Activated CD8-positive, alpha-beta memory T cell treated with anti-CD3 and anti-CD28 coated beads for 1 hour (primary cell): ENCODE measurements at places on chromosomes 1 and 21.

DNA sequence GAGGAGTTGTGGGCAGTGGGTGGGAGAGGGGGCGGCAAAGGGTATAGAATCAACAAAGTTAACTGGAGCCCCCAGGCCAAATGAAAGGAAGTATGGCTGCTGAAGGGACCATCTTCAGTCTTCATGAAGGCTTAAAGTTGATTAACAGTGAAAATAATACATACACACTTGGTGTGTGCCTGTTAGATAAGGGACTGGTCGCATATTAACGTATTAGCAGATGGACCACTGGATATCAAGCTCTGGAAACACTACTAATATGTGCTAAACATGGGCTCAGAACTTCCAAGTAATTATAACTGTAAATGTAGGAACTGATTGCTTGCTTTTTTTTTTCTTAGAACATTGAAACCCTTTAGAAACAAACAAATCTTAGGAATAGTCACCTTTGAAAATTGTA, 224.7 kb upstream of the KIAA0040 start:
- DNase-seq: no peak

DNA sequence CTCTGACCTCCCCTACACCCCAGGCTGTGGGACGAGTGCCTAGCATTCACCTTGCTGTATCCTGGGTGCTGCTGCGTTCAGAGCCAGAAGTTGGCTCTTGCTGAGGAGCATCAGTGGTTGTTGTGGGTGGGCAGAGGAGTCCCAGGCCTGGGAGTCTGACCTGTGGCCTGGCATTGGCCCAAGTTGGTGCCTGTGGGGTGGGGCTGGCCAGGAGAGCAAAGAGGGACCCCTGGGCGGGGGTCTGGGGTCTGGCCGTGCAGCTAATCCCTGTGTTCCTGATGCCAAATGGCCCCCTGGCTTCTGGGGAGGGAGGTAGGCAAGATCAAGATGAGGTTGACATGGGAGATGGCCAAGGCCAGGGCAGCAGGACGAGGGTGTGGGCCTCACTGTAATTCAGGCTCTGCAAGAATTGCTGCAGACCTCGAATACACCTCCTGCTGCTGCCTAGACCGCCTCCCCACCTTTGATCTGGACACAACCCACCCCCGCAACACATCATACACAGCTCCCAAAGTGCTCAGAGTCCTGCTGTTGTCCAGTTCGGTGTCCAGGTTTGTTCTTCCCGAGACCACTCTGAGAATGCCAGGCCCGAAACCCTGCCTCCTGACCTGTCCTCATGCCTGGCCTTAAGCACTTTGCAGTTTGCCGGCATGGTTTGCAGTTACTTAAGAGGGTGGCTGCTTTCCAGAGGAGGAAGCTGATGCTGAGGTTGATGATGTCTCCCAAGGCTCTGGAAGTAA, 28.7 kb downstream of the CDK18 start:
- no peak for DNase-seq

- DNase-seq: no peak
These were observed 368.1 kb upstream of the ADGRL2 start for GRCh38 chr1:81432654-81433109.

DNA sequence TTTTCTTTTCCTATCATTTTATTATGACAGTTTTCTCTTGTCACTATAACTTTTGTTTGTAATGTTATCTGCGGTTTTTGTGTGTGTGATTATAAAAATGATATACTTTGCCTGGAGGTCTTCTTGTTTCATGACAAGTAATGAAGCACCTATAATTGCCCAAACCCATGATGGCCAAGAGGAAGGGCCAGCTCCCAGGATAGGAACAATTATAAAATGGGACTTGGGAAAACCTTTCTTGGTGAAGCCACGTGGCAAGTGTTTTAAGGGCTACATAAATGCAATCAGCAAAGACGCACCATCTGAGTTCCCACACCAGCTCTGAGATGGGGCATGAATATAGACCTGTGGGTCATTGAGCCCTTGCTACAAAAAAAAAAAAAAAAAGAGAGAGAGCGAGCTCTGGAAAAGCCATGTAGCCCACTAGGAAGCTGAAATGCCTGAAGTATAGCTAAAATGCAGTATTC, 462.6 kb upstream of the RUNX1 start:
- no peak for DNase-seq

GRCh38 chr1:116805398-116805797, 51.2 kb downstream of the CD2 start:
- DNase-seq: no peak
